ENCODE measurements at places on chromosomes 13 and 19. TPM values are rescaled to one million over a fixed set of nuclear protein-coding genes. Genes with fewer than 3 reads are reported as not detected.

RNF113B gene
- not detected for total RNA-seq

IGFLR1 gene
- 6.3 TPM for total RNA-seq

ZNF155 gene
- total RNA-seq, result 8.8 TPM

GJA3 gene
- total RNA-seq, result not detected

TLE6 gene
- total RNA-seq, result not detected

CEBPA gene
- 1.7 TPM for total RNA-seq

CEACAM8 gene
- not detected for total RNA-seq

NPAS1 gene
- 1.5 TPM for total RNA-seq

DMRTC2 gene
- total RNA-seq, result not detected

MEF2B gene
- total RNA-seq, result 1.4 TPM

GRCh38 chr19:51293571-51294210 is 17.8 kb upstream of the IGLON5 start:
- no peak for DNase-seq

- no peak for DNase-seq
These were observed at the start of gene SYNE4 for GRCh38 chr19:36008336-36008978. Gene SYNE4 (minus strand): TSS chr19:36008813. CDS start chr19:36008681, 132 bp downstream.

GRCh38 chr19:31432201-31432810 is 83.1 kb upstream of the TSHZ3 start:
- DNase-seq, result no peak

DNA sequence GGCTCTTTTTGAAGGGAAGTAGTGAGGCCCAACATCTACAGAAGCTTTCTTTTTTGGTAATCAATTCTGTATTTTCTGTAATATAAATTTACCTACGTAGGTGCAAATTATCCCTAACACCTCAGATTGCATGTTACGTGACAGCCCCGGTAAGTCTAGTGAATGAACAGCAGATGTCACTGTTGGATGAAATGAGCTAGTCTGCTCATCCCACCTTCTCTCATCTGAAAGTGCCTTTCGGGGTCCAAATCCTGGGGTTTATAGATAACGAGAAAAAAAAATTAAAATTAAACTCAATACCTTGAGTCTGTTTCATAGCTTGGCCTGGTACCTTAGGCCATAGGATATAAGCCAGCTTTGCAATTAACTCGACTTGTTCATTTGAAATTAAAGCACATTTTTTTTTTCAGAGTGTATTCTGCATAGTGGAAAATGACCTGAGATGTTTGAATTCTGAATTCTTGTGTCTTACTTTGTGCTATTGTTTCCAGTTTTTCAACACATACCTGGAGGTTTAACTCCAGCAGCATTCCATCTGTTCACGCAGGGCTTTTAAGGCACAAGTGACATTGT is 548.2 kb downstream of the GPC5 start:
- peak; percentile 2 for DNase-seq

DNA sequence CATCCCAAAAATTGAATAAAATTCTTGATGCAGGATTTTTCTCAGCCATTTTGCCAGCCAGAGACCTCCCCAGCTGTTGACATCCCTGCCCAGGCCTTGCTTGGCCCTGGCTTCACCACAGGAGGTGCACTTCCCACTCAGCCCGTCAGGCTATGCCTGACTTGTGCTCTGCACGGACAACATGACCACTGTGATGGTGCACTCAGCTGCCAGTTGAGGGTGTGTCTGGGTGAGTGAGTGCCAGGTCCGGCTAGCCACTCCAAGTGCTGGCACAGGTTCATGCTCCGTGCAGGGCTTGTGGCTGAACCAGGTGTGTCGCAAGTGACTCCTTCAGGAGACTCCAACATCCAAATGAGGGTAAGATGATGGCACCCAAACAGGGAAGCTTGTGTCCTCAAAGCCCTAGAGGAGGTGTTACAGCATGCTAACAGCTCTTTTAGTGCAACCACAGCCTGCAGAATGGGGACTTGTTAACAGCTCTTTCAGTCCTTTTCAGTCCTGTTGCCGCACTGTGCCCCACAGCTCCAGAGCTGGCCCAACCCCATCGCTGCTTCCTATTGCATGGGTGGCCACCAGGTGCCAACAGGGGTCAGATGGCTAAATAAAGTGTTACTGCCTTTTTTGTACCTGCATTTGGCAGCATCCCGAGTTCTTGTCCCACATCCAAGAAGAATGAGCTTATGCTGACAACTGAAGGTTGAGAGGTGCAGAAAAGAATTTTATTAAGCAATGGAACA is 380.7 kb downstream of the SLITRK5 start:
- no peak for DNase-seq

- no peak for DNase-seq
These were observed 1560.2 kb downstream of the EFNB2 start for GRCh38 chr13:104975272-104975671.

DNA sequence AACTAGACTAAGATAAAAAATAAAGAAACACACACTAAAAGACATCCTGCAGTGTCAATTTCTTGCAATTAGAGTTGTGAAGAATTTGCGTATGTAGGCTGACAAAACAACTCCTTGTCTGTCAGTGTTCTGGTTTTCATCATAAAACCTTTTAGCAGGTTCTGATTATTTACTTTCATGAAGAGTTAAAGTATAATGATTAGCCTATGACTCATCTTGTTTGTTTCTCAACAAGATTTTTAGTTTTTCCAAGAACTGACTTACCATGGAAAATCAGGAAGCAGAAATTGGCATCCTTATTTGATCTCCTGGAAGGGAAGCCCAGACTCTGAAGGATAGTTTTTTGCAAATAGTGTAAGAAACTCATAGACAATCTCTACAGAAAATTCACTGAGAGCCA is 848.7 kb upstream of the PCDH9 start:
- DNase-seq, result no peak

GRCh38 chr19:28281676-28282075 is 931.3 kb downstream of the UQCRFS1 start:
- no peak for DNase-seq

DNA sequence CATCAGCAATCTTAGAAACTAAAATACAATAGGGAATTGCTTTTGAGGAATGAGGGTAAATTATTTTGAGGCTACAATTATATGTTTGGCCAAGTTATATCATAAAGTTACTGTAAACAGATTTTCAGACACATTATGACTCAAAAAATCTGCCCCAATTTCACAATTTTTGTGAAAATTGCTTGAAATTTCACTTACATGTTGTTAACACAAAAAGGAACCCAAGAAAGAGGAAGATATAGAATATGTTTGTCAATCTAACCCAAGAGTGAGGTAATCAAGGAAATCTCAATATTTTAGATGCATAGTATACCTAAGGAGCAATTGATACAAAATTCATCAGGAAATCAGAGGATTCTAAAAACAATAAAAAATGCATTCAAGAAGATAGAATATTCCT is 73.9 kb upstream of the FNDC3A start:
- DNase-seq, result no peak

DNA sequence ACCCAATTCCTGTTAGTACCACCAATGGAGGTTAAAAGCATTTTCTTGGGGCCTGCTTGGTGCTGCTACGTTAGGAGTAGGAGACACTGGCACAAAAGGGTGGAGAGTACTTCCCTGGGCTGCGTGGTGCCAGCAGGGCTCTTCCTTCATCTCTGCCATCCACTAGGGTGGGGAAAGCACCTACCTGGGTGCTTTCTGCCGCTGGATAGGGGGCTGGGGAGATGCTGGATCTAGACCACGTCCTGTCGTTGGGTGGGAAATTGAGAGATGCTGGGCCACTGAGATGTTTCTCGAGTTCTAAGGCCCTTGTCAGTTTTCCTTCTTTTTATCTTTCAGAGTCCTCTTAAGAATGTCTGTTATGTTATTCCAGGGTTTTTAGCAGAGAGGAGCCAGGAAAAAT is 6.7 kb upstream of the FCGBP start:
- no peak for DNase-seq

DNA sequence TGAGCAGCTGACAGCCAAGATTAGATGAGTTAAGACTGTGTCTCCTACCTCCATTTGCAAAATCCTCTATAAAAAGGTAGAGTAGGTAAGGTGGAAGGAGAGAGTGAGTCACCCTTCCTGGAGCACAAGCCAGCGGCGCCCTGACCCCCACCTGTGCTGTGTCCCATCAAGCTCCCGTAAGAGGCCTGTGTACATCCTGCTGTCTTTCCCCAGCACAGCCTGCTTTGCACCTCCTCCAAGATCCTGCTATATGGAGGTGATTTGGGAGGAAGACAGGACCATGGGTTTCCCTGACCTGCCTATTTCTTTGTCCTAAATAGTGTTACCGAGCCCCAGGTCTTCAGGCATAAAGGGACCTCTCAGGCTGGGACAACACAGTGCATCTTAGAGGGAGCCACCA is 62.3 kb upstream of the UQCRFS1 start:
- no peak for DNase-seq

GRCh38 chr13:109671919-109672318 is 114.5 kb downstream of the IRS2 start:
- no peak for DNase-seq

- no peak for DNase-seq
These were observed 4.2 kb upstream of the TEX29 start for GRCh38 chr13:111316161-111316730.

GRCh38 chr13:39159393-39159792 is 121.1 kb downstream of the NHLRC3 start:
- no peak for DNase-seq

- DNase-seq, result no peak
These were observed 5.8 kb downstream of the RAB20 start for GRCh38 chr13:110555601-110556223.

GRCh38 chr13:50079655-50080202 is 64.5 kb downstream of the KCNRG start:
- no peak for DNase-seq

DNA sequence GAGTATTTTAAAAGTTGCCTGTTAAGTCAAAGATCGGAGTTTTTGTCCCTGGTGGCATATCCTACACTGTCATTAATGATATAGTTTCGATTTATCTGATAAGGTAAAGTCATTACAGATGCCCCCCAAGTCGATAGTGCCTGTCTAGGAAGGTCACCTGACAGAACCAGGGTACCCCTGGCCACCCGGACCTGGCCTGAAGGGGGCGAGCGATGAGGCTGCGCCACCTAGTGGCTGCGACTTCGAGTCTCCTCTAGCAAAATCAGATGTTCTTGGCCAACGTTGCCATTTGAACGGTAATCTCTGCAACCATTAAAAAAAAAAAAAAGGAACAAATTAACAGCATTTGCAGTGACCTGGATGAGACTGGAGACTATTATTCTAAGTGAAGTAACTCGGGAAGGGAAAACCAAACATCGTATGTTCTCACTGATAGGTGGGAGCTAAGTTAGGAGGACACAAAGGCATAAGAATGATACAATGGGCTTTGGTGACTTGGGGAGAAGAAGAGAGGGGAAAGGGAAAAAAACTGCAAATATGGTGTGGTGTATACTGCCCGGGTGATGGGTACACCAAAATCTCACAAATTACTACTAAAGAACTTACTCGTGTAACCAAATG is 565.1 kb downstream of the LIG4 start:
- DNase-seq, result peak; percentile 63

GRCh38 chr19:38815059-38816001 is 2.6 kb upstream of the LGALS4 start:
- DNase-seq, result no peak

GRCh38 chr19:2756921-2757881 is 17.4 kb upstream of the SLC39A3 start:
- DNase-seq, result no peak

DNA sequence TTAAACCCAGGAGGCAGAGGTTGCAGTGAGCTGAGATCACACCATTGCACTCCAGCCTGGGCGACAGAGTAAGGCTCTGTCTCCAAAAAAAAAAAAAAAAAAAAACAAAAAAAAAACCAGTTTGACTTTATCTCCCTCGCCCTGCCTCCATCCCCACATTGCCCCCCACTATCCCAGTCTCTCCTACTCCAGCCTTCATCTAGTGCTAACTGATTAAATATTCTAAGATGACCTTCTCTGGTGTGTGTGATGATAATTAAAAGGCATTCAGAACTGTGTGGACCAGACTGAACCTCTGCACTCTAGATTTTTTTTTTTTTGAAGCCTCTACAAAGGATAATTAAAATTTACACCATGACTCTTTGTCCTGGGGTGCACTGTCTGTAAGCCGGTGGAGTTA is 6.0 kb upstream of the DLL3 start:
- DNase-seq, result no peak

Measured in neural crest cell (in vitro differentiated cells).